ENCODE measurements at places on chromosomes 4 and X.

DNA sequence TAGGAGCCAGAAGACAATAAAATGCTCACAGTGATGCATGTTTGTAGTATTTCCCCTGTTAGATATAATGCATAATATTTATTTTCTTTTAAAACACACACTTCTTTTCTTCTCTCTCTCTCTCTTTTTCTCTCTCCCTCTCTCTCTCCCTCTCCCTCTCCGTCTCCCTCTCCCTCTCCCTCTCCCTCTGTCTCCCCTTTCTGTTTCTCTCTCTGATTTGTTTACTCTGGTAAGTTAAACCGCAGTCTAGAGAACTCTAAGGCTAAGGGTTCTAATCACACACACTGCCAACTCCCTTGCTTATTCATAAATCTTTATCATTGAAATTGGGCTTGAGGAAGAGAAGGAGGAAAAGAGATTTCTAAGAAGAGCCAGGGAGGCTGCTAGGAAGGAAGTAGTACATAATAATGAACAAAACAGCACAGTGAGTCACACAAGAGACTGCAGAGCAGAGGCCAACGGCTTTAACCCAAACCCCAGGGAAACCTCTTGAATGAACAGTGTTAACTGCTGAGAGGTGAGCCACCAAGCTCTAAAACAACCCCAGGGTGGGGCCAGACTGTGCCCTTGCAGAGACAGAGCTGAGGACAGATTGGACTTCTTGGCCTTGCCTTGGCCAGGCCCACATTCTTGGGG is 9.1 kb upstream of the PHOX2B start:
- no peak for DNase-seq

- DNase-seq = no peak
These were observed 26.6 kb downstream of the NFKB1 start for GRCh38 chr4:102527695-102528283.

GRCh38 chr4:142351958-142352357 is 494.1 kb downstream of the INPP4B start:
- DNase-seq = no peak

- no peak for DNase-seq
These were observed 99.1 kb downstream of the USP9X start for GRCh38 chrX:41184312-41184711.

DNA sequence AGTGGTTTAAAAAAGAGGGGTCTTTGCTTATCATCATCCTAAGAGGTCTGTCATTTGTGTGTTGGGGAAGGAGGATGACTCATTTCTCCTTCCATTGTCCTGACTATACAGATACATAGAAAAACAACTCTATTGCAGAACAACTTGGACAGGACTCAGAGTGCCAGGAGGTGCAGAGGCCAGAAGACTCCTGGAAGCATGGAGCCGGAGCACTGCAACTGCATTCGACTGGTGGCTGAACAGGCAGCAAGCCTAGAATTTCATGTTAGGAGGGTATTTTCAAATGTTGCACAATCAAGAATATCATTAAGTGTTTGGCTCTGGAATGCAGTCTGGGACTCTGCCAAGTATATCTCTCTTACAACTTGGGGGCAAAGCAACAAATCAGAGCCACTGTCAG is 35.0 kb upstream of the MAML3 start:
- no peak for DNase-seq

- DNase-seq = no peak
These were observed 53.1 kb upstream of the GLRA2 start for GRCh38 chrX:14476205-14476604.

GRCh38 chr4:184988611-184989010 is 29.7 kb upstream of the HELT start:
- no peak for DNase-seq

DNA sequence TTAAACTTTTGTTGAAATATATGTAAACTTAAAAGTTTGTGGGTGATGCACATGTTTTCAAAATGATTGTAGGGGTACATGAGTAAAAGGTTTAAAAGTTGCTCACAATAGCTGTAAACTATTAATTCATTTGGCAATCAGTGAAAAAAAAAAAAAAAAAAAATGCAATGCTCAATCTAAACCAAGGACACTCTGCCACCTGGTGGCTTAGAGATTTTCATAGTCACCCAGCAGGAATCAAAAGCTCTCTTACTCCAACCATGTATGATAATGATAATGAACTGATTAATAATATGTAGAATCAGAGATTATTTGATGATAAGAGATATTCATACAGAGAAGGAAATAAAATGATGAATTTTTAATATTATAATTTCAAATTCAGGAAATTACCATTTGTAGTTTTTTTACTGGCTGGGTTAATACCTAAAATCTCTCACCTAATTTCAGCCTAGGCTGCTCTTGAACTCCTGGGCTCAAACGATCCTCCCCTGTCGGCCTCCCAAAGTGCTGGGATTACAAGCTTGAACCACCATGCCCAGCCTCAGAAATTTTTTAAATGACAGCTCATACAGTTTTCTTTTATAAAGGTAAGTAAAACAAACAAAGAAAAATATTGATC is 46.9 kb upstream of the SLC25A4 start:
- DNase-seq = no peak

All from left lobe of liver (tissue), 2 donors.